ENCODE measurements at places on chromosomes 6 and 20. TPM values are rescaled to one million over a fixed set of nuclear protein-coding genes. Genes with fewer than 3 reads are reported as not detected.

The HLA-DOA gene
- total RNA-seq = not detected

The TGM2 gene
- 410 TPM for total RNA-seq

The FABP7 gene
- not detected for total RNA-seq

The RSPO4 gene
- not detected for total RNA-seq

The HCRTR2 gene
- not detected for total RNA-seq

The TMEM200A gene
- not detected for total RNA-seq

The TXLNB gene
- total RNA-seq = not detected

The RNF217 gene
- 6.9 TPM for total RNA-seq

The OR2H2 gene
- total RNA-seq = not detected

The IL17A gene
- not detected for total RNA-seq

The OLIG3 gene
- not detected for total RNA-seq

The PPP1R3D gene
- 2.7 TPM for total RNA-seq

The NT5DC1 gene
- total RNA-seq = 29.1 TPM

The EFCAB8 gene
- not detected for total RNA-seq

The RIMS1 gene
- total RNA-seq = not detected

Data from A549 treated with CpdA at 1 μM for 4 hours (cell line).